Temporal lobe (tissue), 4 donors: ENCODE measurements at places on chromosomes 4 and X. TPM values are rescaled to one million over a fixed set of nuclear protein-coding genes. Genes with fewer than 3 reads are reported as not detected.

The FMR1NB gene
- not detected for total RNA-seq

The TLR1 gene
- total RNA-seq = 8.9 TPM

The SLC4A4 gene
- total RNA-seq = 17.7 TPM

The SLC25A5 gene
- 63.2 TPM for total RNA-seq

The ZNF711 gene
- 103 TPM for total RNA-seq

The ATXN3L gene
- total RNA-seq = not detected

The SULT1E1 gene
- 5.4 TPM for total RNA-seq

The IBSP gene
- total RNA-seq = under 0.01 TPM

The NPNT gene
- 47.9 TPM for total RNA-seq

The EFNB1 gene
- 19.4 TPM for total RNA-seq

The CT55 gene
- total RNA-seq = not detected

The PNMA3 gene
- 12.3 TPM for total RNA-seq

The SSX2B gene
- not detected for total RNA-seq

The IQCM gene
- not detected for total RNA-seq

The GJB1 gene
- under 0.01 TPM for total RNA-seq

The PCSK1N gene
- 79.4 TPM for total RNA-seq

The GAB3 gene
- 0.74 TPM for total RNA-seq

The EDA gene
- total RNA-seq = 3.7 TPM

The ADH1C gene
- total RNA-seq = 0.25 TPM

The FDCSP gene
- total RNA-seq = not detected

The CT45A1 gene
- not detected for total RNA-seq

The BLOC1S4 gene
- 9.3 TPM for total RNA-seq

The ZFP92 gene
- 0.98 TPM for total RNA-seq

The GLOD5 gene
- total RNA-seq = not detected

The GPR50 gene
- not detected for total RNA-seq

The MAGEA1 gene
- not detected for total RNA-seq

The NWD2 gene
- 29.0 TPM for total RNA-seq

The CCDC120 gene
- total RNA-seq = 3.0 TPM

The VGLL1 gene
- not detected for total RNA-seq

The MTMR8 gene
- 3.2 TPM for total RNA-seq
